Activated T-helper 1 cell treated with anti-CD3 and anti-CD28 coated beads, Interleukin-2, amount 50 U/mL, for 16 hours (primary cell): ENCODE measurements at places on chromosomes 1 and 21.

DNA sequence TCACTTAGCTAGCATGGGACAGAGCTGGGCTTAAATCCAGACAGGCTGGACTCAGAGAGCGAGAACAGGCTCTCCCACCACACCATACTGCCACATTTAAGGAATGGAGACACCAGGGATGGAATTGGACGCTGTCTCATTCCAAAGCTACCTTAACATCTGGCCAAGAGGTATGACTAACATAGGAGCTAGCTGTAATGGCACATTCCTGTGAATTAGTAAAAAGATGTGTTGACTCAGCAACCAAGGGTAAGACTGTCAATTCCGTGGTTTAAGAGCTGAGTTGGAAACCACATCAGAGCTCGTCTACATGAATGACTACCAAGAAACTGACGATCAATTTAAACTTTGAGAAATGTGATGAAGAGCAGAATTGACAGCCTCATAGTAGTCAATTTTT lies 8.3 kb upstream of the TNFRSF9 start:
- no peak for DNase-seq

DNA sequence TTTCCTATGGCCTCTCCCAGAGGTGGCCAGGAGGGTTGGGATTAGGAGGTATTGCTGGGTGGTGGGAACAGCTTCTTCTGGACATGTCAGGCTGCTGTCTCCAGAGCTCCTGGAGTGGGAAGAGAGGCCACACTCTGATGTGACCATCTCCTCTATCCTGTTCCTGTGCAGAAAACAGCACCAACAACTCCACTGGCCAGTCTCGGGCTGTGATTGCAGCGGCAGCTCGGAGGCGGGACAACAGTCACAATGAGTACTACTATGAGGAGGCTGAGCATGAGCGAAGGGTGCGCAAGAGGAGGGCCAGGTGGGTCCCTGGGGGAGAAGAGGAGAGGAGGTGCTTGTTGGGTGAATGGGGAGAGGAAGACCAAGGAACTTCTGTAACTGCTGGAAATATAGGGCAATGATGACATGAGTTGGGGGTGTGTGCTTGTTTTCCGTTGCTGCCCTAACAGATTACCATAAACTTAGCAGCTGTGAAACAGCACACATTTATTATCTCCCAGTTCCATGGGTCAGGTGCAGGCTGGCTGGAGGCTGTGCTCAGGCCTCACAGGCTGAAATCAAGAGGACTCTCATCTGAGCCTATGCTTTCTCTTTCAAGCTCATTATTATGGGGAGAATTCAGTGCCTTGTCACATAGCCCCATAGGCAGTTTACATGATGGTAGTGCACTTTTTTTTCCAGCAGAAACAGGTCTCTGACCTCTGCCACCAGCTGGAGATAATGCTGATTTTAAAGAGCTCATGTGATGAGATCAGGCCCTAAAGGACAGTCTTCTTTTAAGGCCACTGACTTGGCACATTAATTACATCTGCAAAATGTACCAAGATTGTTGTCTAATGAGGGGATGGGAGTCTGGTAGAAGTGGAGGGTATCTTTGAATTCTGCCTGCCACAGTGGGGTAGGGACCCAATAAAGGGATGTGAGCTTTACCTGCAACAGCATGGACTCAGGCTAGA lies 20.8 kb downstream of the VANGL2 start:
- no peak for DNase-seq

DNA sequence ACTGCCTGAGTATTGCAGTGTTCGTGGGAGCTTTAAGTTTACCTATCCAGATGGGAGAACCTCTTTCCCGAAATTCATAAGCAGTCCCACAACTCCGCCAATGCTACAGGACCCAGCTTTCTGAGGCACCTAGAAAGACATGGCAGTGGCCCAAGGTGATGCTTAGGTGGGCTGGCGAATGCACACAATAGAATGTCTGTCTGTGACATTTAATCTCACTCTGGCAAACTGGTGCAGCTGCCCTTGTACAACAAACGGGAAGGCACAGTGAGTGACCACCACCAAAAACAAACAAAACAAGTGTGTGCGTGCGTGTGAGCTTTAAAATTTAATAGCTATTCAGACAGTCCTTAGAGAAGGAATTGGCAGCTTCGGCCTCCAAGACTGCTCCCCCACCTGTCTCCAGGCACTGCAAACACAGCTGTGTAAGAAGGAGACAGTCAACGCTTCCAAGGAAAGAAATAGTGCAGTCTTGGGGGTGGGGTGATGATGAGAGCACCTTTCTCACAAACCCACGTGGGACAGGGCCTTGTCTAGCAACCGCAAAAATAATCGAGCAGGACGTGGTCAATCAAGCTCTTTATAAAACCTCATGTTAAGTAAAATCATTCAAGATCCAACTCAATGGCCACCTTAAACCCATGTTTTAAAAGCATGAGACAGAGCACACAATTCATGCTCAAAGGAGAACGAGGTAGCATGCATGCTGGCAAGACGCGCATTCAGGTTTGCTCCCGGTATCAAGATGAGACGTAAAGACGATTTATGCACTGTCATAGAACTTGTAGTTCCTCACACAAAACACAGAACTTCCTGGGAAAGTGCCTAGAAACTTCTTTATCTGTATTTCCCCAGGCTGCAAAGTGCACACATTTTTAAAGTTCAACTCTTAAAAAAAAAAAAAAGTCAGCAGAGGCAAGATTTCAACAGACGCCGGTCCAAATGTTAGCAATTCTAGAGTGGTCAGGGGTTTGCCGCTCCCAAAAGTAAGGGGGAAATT lies 84.1 kb downstream of the TM2D1 start:
- no peak for DNase-seq

DNA sequence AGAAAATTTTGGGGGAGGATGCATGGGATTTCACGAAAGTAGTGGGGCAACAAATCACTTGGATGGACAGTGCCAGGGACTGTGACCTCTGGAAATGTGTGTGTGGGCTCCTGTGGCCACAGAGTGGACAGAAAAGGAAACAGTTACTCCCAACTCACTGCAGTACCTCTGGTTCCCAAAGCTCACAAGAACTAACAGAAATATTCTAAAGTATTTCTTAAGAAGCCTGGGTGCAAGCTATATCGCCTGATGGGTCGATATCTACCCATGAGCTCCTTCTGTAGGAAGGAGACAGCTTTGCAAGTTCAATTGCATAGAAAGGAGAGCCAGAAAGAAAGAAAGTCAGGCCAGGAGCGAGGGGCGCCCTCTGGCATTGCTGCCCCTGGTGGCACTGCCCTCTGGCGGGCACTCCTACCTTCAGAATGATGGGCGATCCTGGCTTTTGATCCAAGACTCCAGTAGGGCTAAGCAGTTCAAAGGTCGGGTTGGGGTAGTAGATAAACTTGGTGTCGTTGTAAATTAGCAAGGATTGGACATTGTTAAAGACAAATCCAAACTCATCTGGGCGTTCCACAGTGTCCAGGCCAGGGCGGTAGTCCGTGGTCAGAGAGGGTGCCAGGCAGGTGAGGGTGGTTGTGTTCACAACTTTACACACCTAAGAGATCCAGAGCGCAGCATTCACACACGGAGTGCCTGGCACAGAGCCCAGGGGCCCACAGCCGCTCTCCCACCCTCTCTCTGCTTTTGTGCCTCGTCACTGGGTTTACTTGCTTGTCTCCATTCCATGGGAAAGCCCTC lies 134.7 kb upstream of the CD34 start:
- no peak for DNase-seq

DNA sequence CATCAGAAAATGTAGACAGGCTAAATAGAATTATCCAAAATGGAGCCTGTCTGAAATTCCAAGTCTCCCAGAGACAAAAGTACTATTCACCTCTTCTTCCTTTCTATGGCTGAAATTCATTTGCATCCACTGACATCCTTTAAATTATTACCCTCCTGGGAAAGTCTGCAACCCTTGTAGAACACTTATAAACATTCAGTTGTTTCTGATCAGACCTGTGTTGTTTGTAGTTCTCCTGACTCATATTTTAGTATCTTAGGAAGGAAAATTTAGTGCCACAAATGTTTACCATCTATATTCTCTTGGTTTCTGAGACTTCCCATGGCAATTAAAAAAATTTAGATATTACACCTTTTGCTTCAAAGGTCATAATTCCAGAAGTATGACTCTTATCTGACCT lies 69.6 kb upstream of the C1orf105 start:
- no peak for DNase-seq

DNA sequence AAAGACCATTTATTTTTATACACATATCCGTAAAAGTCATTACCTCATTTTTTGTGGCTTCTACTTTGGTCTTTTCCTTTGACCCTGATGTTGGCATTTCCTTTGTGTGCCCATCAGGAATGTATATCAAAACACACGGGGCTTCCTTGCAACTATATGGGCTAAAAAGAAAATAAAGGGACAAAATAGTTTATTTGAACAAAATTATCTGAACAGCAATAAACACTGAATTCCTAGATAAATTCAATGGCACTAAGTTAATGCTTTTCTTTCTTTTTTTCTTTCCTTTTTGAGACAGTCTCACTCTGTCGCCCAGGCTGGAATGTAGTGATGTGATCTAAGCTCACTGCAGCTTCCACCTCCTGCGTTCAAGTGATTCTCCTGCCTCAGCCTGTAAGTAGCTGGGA lies 45.2 kb downstream of the EPRS1 start:
- DNase-seq, result no peak

GRCh38 chr1:176193023-176193422 lies 14.1 kb downstream of the COP1 start:
- DNase-seq, result no peak

GRCh38 chr1:32047701-32048100 lies 25.0 kb upstream of the TMEM39B start:
- DNase-seq, result no peak

DNA sequence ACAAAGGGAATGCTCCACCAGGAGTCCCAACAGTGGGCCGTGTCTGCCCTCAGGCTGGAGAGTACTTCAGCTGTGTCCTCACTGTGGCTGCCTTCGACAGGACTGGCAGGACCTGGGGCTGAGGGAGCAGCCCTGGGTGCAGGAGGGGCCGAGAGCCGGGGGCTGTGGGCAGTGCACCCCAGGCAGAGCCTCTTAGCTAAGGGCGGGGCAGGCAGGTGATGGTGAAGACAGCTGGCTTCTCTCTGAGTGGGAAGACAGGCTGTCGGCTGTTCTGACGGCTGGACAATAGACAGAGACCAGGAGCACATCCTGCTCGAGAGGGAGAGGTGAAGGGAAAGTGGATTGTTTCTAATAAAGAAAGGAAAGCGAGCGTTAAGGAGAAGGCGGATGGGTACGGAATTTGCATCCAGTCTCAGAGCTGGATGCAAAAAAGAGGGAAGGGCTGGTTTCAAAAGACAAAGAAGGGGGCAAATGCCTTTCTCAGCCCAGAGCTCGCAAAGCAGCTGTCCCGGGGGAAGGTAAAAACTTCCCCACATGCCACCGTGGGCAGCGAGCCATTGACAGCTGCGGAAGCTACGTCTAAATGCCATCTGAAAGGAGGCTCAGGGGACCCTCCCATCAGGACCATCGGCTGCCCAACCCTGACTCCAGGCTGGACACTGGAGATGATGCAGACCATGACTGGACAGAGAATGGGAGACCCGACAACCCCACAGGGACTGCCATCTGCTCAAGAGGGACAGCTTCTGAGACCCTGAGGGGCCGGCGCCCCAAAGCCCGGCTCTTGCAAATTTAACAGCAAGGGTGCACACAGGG lies 92.0 kb downstream of the STUM start:
- DNase-seq, result no peak

- no peak for DNase-seq
Observed at GRCh38 chr1:234531151-234531635, 52.2 kb upstream of the TARBP1 start.

- DNase-seq, result no peak
Observed at GRCh38 chr1:116538544-116538943, 32.3 kb downstream of the CD58 start.
